Activated naive CD4-positive, alpha-beta T cell (primary cell): ENCODE measurements at places on chromosomes 11 and 22.

GRCh38 chr22:48939441-48940265, 888.0 kb downstream of the BRD1 start:
- DNase-seq = no peak

- DNase-seq = no peak
These were observed 36.1 kb upstream of the NNMT start for GRCh38 chr11:114260077-114260476.

GRCh38 chr22:24120044-24120443, 61.2 kb upstream of the SUSD2 start:
- no peak for DNase-seq

GRCh38 chr11:67265633-67266448, 432 bp upstream of the GRK2 start:
- peak; percentile 69 for DNase-seq

- no peak for DNase-seq
These were observed 10.3 kb upstream of the IGF2 start for GRCh38 chr11:2149460-2149859.

- DNase-seq = no peak
These were observed 38.3 kb upstream of the MYH9 start for GRCh38 chr22:36425977-36426523.

DNA sequence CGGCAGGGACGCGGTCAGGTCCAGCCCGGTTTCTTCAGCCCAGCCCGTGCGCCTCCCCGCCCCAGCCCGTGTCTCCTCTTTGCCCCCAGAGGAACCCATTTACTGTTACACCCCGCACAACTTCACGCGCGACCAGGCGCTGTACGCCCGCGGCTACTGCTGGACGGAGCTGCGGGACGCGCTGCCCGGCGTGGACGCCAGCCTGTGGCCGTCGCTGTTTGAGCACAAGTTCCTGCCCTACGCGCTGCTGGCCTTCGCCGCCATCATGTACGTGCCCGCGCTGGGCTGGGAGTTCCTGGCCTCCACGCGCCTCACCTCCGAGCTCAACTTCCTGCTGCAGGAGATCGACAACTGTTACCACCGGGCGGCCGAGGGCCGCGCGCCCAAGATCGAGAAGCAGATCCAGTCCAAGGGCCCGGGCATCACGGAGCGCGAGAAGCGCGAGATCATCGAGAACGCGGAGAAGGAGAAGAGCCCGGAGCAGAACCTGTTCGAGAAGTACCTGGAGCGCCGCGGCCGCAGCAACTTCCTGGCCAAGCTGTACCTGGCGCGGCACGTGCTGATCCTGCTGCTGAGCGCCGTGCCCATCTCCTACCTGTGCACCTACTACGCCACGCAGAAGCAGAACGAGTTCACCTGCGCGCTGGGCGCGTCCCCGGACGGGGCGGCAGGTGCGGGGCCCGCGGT, 6.5 kb downstream of the PANX2 start:
- DNase-seq = no peak

DNA sequence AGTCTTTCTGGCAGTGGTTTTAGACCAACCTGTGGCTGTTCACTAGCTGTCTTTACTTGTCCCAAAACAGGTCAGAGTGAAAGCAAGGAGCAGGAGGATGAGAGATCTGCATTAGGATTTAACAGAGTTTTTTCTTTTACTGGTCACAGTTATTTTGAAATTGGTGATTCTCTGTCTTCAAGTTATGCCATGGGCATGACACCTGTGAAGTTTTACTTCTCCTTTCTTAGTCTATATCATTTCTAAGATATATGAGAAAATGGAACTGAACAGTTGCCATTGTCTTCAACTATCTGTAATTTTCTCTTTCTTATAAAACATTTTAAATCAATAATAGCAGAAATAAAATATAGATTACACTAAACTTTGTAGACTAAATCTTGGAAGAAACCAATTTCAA, 60.6 kb downstream of the TRPC6 start:
- DNase-seq = no peak

- no peak for DNase-seq
These were observed 142.4 kb downstream of the CACNA1I start for GRCh38 chr22:39712751-39713525.
